ENCODE measurements at places on chromosomes 3 and 15. TPM values are rescaled to one million over a fixed set of nuclear protein-coding genes. Genes with fewer than 3 reads are reported as not detected.

The FBXL2 gene
- 36.5 TPM for total RNA-seq

The SAMD7 gene
- not detected for total RNA-seq

The GASK1A gene
- not detected for total RNA-seq

The RASGRP1 gene
- 0.57 TPM for total RNA-seq

The C3orf85 gene
- total RNA-seq: not detected

The UBL7 gene
- 16.8 TPM for total RNA-seq

The GADL1 gene
- under 0.01 TPM for total RNA-seq

The ABHD14A gene
- total RNA-seq: 4.3 TPM

The TMEM266 gene
- not detected for total RNA-seq

The PARP3 gene
- total RNA-seq: 15.5 TPM

The CPNE9 gene
- not detected for total RNA-seq

The TIPARP gene
- total RNA-seq: 18.1 TPM

The CCDC191 gene
- total RNA-seq: 1.3 TPM

The POTEB3 gene
- not detected for total RNA-seq

The GFM1 gene
- total RNA-seq: 128 TPM

The SMCO1 gene
- total RNA-seq: not detected

The SLC2A2 gene
- not detected for total RNA-seq

The LTK gene
- 0.06 TPM for total RNA-seq

The IL12A gene
- total RNA-seq: 0.76 TPM

The CTXND1 gene
- not detected for total RNA-seq

The INSYN1 gene
- total RNA-seq: 0.13 TPM

The SEMA4B gene
- total RNA-seq: 16.9 TPM

The ARHGAP31 gene
- total RNA-seq: 42.5 TPM

The ADAMTSL3 gene
- total RNA-seq: 9.2 TPM

The A4GNT gene
- total RNA-seq: not detected

The WNT7A gene
- not detected for total RNA-seq

The REC114 gene
- total RNA-seq: not detected

The CHRNB4 gene
- total RNA-seq: not detected

The CLK3 gene
- 70.8 TPM for total RNA-seq

The KCNAB1 gene
- 0.13 TPM for total RNA-seq

The HAUS2 gene
- total RNA-seq: 25.7 TPM

The COLQ gene
- 1.7 TPM for total RNA-seq
